Amniotic stem cell (primary cell): ENCODE measurements at places on chromosomes 5 and 9.

DNA sequence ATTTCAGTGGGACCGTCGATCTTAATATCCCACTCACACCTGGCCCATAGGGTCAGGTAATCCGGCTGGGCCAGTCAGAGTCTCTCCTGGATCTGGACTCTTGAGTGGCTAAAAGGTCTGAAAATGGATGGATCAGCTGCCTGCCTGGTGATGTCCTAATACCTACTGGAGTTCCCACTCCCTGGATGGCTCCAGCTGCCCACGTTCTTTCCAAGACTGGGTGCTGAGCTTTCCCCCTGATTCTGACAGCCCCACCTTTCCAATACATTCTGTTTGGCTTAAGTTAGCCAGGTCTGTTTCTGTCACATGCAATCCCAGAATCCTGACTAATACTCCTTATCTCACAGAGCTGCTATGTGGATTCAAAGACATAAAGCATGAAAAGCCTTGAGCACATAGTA lies 10.2 kb downstream of the SH3PXD2B start:
- no peak for DNase-seq

- DNase-seq, result no peak
Measured at GRCh38 chr5:80697100-80697499, 42.3 kb upstream of the DHFR start.

GRCh38 chr9:68697851-68698250 lies 7.2 kb upstream of the PIP5K1B start:
- DNase-seq, result no peak

DNA sequence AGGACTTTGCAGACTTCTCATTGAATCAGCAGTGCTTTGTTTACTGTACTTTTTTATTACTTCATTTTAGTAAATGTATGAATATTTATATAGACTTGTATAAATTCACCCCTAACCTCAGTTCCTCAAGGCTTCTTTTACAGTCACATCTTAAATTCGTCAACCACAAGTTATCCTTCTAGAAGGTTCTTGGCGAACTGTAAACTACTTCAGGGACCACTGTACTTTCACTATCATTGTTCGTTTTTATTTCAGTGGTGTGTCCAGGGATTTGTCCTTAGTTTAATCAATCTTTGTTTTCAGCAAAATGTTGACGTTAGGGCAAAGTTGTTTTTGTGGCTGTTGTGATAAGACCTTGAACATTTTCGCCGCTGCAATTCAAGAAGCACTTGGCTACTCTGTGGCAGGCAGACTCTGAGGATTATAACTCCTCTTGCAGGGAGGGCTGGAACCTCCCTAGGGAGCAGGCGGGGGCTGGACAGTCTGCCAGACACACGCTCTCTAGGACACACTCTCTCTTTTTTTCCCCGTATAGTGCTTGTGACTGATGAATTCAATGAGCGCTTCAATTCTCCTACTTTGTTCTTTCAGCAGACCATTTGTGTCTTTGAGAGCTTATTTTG lies 252.8 kb downstream of the FBXL7 start:
- DNase-seq, result no peak

DNA sequence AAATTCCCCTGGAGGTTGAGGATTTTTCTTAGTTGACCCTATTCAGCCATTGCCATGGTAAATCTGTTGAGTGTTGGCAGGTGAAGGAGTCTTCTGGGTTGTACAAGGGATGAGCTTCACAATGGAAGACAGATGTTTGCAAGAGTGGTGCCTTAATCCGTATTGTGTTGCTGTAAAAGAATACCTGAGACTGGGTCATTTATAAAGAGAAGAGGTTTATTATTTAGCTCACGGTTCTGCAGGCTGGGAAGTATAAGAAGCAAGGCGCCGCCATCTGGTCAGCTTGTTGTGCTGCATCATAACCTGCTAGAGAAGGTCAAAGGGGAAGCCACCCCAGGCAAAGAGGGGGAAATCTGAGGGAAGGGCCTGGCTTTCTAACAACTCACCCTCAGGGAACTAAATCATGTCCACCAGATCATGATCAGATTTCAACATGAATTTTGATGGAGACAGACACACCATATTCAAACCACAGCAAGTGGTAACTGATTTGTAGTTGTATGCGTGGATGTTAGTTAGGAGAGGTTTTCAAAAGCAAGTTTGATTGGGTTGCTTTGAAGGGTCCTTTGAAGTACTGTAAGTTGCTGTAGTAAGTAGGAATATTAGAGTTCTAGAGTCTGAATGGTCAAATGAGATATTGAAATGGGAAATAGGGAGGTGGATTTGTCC lies 2.5 kb downstream of the TNPO1 start:
- peak; percentile 46 for DNase-seq

DNA sequence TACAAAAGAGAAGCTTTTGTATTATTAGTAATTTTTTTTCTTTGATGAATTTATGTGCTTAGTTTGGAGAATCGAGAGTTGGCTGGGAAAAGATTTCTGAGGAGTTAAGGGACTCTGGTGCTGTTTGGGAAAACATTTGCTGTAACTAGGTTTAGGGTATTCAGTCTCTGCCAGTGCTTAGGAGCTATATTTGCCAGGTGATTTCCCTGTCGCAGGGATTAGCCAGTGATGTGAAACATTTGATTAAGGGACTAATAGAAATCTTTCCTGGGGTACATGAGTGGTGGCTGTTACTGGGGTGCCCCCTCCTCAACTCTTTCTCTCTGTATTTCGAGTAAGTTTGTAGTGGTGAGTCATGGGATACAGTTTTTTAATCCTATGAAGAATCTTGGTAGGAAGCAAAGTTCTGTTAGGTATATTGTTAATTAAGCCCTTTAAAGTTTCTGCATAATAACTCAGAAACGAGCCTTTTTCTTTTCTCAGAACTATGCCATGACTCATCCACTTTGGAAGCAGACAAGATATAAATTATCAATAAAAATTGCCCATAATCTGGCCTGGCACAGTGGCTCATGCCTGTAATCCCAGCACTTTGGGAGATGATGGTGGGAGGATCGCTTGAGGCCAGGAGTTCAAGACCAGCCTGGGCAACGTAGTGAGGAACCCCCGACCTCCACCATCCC lies 18.6 kb downstream of the RGMB start:
- DNase-seq, result no peak

GRCh38 chr5:157648275-157648990 lies 3.8 kb downstream of the SOX30 start:
- no peak for DNase-seq

DNA sequence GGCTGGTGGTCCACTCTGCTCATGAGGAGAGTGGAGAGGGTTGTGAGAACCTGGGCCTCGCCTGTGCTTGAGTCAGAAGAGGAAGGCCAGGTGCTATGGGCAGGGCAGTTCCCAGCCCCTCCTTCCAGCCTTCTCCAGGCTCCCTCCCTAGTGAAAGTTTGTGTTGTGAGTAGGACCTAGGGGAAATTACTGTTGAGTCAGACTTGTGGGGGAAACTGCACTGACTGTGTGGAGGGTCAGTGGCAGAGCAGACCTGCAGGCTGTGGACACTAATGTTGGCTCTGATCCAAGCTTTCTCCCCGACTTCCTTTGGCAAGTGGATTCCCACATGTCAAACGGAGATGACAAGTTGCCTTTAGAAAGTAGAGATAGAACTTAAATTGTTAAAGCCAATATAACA lies 102.6 kb downstream of the ARHGAP26 start:
- DNase-seq, result no peak

GRCh38 chr5:8394965-8395364 lies 526.0 kb downstream of the MTRR start:
- no peak for DNase-seq

DNA sequence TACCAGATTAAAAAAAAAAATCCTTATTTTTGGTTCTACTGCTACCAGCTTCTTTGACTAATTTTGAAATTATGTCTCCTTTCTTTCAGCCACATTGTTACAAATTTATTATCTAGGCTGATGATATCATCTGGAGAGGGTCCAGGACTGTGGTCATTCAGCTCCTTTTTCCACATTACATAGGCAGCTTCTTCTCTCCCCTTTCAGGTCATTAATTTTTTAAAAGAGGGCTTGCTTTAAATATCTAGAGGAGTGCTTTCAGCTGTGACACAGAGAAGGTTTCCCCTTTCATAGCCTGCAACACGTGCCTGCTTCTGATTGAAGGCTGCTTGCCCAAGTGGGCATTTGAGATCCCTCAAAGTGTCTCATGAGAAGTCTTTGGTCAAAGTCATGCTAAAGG lies 155.7 kb upstream of the PAPPA start:
- DNase-seq, result no peak

DNA sequence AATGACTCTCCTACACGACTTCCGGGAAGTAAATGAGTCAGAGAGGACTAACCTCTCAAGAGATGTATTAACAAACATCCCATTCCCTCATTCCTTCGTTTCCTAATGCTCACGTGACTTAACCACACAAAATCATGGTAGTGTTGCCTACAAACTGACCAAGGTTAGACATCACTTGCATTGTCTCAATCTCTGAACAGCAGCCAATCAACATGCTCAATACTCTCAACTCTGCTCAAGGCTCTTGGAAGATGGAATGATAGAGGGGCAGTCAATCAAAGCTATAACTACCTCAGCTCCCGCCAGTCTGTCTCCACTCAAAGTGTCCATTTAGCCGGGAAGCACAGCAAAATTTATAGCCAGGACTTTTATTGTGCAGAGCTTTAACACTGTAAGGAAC lies 143.8 kb upstream of the PIK3R1 start:
- no peak for DNase-seq

GRCh38 chr5:173718469-173718868 lies 102.0 kb upstream of the BOD1 start:
- no peak for DNase-seq

- no peak for DNase-seq
Measured at GRCh38 chr5:89418407-89419085, 535.6 kb upstream of the MEF2C start.

- peak; percentile 34 for DNase-seq
Measured at GRCh38 chr5:72498284-72498683, 8.9 kb downstream of the ZNF366 start.

- DNase-seq, result no peak
Measured at GRCh38 chr5:173643964-173644363, 27.5 kb upstream of the BOD1 start.

GRCh38 chr5:97142521-97143254 lies at the start of gene LIX1:
Gene LIX1 (minus strand): TSS chr5:97142611. CDS start chr5:97142576, 35 bp downstream.
- no peak for DNase-seq

- no peak for DNase-seq
Measured at GRCh38 chr9:13952906-13953305, 361.0 kb downstream of the NFIB start.

- no peak for DNase-seq
Measured at GRCh38 chr9:120783602-120784047, 9.6 kb downstream of the FBXW2 start.

DNA sequence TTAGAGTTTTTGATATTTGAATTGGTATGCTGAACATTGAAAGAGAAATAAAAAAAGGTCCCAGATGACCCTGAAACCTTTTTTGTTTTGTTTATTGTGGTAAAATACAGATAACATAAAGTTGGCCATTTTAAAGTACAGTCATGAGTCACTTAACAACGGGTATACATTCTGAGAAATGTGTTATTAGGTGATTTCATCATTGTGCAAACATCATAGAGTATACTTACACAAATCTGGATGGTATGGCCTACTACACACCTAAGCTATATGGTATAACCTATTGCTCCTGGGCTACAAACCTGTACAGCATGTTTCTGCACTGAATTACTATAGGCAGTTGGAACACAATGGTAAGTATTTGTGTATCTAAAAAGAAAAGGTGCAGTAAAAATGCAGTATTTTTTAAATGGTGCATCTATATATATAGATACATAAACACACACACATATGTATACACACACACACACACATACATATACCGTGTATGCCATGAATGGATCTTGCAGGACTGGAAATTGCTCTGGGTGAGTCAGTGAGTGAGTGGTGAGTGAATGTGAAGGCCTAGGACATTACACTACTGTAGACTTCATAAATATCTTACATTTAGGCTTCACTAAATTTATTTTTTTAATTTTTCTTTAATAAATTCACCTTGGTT lies 31.0 kb downstream of the TTC1 start:
- DNase-seq, result no peak

DNA sequence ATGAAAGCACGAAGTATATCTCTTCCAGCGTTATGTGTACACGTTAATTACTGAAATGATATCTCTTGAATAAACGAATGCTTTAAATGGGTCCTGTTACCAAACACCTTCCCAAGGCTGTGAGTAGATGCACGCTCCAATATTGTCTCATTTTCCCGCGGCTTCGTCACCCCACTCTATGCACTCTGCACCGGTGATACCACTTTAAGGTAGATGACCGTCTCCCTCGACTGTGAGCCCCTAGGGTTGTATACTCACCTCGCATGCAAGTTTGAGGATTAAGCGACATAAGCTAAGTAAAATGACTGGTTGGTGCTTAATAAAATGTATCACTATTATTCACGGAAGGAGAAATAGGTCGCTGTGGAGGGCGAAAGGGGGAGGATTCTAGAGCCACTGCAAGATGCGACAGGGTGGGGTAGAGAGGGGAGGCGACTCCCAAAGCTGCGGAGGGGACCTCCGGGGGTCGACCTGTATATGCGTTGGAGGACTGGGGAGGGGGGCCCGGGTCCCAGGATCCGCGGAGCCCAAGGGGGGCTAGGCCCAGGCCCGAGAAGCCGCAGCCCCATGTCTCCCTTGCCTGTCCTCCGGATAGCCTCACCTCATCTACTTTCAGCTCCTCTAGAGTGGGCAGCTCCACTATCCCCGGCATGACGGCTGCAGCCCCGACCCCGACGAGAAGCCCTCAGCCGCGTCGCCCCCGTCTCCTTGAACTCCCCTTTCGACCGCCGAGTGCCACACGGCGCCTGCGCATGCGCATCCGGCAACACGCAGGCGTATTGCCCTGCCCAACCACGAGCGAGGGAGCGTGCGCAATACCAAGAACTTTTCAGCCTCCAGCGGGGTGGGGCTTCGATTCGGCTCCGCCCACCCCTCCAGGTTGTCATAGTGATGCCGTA lies at the start of the genes MORN5 and NDUFA8:
Gene MORN5 (plus strand): TSS at position 883 of the 899 bp plus-strand sequence. CDS start 65 bp downstream, outside the sequence.
Gene NDUFA8 (minus strand): TSS at position 754 of the 899 bp plus-strand sequence. CDS start 102 bp downstream, at position 652.
- DNase-seq, result peak; percentile 93

- no peak for DNase-seq
Measured at GRCh38 chr9:125505988-125506438, 201.0 kb downstream of the MAPKAP1 start.

- DNase-seq, result no peak
Measured at GRCh38 chr5:158419186-158419585, 560.2 kb upstream of the CLINT1 start.

GRCh38 chr5:5335700-5336264 lies 86.7 kb upstream of the ICE1 start:
- DNase-seq, result no peak

GRCh38 chr9:37623267-37623666 lies 27.5 kb upstream of the FRMPD1 start:
- no peak for DNase-seq

DNA sequence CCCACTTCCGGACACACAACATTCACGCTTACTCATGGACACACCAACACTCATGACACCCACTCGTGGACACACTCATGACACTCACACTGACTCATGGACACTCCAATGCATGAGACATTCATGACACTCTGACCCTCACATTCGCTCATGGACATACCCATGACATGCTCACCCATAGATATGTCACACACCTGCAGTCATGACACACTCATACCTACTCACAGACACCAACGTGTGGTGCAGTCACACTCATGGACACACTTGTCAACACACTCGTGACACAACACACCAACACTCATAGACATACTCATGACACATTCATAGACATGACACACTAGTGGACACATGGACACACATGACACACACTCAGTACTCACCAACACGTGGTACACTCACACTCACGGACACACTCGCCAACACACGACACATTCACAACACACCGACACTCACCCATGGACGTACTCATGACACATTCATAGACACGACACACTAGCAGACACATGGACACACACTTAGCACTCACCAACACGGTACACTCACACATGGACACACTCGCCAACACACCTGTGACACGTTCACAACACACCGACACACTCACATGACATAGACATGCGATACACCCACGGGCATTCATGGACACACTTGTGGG lies 73.4 kb downstream of the PHF2 start:
- DNase-seq, result no peak

- no peak for DNase-seq
Measured at GRCh38 chr9:96203867-96204501, 98.0 kb downstream of the HSD17B3 start.
